ENCODE measurements at places on chromosomes 2 and 18.
A peak's percentile ranks its signal among the peaks of the same experiment; 100 is the strongest.

DNA sequence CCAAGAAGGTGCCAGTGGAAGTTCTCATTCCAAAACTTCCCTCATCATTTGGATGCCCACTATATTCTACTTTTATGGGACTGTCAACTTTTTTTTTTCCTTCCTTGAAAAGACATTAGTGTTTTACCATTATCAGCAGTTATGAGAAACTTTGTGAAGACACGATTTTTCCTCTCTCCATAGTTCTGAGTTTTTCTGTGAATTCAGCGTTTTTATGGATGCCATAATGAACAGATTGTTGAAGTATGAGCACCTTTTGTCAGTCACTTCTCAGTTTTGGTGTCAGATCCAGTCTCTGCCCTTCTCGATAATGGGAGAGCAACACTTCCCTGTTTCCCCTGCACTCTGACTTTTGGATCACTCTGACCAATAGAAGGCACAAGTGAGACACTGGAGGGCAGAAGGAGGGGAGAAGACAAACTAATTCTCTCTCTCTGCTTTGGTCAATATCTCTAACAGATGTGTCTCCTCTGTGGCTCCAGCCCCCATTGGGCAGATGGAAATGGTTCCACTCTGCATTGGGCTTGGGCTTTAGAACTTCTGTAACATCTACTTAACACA, 53.5 kb upstream of the FN1 start:
- no peak for DNase-seq

DNA sequence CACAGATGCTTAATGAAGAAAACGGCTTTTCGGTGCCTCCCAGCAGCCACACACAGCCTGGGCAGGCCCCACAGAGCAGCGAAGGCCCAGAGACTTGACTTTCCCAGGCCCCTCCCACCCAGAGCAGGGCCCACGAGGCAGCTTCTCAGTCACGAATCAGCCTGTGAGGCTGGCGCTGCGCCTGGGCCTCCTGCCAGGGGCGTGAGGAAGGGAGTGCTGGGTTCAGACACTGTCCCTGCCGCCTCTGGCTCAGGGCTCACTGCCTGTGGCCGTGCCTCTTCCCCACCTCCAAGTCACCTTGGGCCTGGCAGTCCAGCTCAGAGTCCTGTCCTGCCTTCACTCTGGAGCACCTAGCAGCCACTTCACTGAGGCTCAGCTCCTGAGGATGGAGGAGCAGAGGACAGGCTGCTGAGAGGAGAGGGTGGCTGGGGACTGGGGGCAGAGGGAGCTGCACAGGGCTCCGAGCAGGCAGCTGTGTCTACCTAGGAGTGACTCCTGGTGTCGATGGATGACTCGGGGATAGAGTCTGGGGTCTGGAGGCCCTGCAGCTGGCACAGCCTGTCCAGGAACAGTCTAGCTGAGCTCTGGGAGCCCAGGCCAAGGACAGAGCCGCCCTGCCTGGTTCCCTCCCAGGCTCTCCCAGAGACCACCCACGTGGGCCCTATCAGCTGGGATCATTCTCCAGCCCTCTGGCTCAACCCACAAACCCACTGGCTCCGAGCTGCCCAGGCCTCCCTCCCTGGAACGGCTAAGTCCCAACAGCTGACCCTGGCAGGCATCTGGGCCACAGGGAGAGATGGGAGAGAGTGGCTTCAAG, 36.4 kb upstream of the FOSL2 start:
- no peak for DNase-seq

DNA sequence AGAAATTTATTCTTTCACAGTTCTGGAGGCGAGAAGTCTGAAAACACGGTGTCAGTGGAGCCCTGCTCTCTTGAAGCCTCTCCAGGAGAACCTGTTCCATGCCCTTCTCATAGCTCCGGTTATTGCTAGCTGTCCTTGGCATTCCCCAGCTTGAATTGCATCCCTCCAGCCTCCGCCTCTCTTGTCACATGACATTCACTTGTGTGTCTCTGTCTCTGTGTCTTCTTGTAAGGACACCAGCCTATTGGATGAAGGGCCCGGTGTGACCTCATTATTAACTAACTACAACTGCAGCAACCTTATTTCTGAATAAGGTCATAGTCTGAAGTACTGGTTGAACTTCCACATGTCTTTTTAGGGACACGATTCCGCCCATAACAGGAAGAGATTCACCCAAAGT, 4.5 kb upstream of the PRSS56 start:
- no peak for DNase-seq

GRCh38 chr2:3465844-3466481, 53.4 kb downstream of the ADI1 start:
- DNase-seq: peak; percentile 84

- DNase-seq: no peak
Observed at GRCh38 chr2:222952204-222952603, 91.4 kb downstream of the ACSL3 start.

DNA sequence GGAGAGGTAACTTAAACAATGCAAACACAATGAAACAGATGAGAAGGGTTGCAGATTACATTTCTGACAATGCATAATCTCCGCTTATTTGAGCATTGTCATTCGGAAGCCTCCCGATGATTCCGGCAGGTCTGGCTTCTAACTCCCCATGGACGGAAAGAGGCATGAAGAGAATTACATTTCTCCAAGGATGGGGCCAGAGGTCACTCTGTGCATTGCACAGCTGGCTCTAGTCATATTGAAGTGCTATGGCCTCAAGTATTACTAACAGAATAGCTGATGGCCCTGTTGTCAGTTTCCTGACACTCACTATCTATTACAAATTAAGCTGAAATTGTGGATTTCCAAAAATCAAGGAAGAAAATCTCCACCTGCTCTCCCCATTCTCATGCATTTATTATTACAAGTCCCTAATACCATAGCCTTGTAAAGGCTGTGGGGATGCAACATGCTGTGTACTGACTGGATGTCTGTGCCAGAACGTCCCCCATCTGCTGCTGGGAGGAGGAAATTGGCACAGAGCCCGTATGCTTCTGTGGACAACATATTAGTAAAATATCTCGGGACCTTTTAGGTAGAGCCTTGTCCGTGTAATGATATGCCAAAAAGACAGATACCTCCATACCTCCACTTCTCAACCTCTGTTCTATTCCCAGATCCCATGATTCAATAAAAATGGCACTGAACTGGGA, 168.1 kb downstream of the SETBP1 start:
- DNase-seq: no peak

- DNase-seq: no peak
Observed at GRCh38 chr2:63821396-63821795, 20.3 kb upstream of the UGP2 start.

DNA sequence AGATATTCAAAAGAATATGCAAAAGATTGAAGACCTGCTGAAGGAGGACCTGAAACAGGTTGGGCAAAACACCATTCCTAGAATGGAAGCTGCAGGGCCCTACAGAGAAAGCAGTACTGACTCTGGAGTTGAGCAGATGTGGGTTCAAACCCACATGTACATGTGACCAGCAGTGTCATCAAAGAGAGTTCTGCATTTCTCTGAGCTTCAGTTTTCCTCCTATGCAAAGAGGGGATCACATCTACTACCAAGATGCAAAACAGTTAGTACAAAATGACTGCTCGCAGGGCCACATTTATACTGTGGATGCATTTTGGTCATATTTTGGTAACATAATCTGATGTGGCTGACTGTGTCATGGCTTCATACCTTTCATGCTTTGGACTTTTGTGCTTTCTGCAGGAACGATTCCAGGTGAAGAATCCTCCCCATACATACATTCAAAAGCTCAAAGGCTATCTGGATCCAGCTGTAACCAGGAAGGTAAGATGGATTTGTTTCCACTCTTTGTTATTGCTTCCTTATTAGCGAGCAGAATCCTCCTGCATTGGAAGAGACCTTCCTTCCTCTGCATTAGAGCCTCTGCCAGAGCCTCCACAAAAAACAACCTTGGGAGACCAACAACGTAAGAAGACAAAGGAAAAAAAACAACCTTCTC, 174.8 kb downstream of the PRPF40A start:
- no peak for DNase-seq

DNA sequence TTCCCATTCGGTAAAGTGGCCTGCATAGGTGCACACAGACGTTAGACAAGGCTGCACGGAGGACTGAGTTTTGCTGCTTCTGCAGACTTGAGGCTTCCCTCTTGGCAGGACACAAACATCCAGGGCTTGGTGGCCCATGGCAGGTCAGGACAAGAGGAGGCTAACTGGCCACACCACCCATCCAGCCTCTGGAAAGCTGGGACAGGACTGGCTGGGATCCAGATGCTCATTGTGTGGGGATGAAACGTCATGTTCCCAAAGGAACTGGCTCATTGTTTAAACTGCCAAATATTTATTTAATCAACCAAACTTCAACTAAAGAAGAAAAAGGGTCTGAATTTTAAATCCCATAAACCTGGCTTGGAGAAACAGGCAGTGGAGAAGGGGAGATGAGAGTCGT, 239.1 kb upstream of the EPAS1 start:
- DNase-seq: no peak

DNA sequence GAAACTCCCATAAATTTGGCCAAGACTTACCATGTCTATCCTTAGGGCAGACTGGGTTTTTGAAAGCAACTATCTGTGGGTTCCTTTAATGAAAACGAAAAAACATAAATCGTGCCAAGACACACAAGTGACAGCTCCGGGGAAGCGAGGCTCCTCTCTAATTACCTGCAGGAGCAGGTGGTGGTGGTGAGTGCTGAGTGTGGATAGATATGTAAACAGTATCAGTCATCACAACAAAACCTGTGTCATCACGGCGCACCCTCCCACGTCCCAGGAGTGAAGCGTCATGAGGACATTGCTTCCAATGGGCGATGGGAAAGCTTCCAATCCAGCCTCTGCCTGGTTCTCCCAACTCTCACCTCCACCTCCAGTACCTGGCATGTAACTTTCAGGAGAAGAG, 31.3 kb downstream of the ACKR3 start:
- DNase-seq: no peak

GRCh38 chr2:1940679-1941078, 196.4 kb upstream of the PXDN start:
- no peak for DNase-seq

DNA sequence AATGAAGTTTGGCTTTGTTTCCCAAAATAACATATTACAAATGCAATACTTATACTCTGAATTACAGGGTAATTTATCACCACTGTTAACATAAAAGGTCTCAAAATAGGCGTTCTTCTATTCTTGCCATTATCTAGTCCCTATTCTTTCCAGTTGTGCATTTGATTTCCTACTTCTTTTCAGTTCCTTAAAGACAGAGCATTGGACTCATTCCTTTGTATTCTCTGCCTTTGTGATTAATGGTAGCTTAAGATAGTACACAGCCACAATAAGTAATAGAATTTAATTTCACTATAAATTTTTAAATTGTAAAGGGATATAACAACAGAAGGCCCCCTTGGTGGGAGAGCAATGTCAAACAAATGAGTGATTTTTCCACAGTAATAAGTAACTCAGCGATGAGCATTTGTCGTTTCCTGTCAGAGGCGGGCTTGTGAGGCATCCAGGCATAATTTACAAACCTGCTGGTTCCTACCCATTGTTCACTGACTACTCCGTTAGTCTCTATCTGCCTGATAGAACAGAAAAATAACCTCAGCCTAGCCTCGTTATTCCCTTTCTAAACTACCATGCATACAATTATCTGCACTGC, 456.6 kb upstream of the REG3G start:
- no peak for DNase-seq

DNA sequence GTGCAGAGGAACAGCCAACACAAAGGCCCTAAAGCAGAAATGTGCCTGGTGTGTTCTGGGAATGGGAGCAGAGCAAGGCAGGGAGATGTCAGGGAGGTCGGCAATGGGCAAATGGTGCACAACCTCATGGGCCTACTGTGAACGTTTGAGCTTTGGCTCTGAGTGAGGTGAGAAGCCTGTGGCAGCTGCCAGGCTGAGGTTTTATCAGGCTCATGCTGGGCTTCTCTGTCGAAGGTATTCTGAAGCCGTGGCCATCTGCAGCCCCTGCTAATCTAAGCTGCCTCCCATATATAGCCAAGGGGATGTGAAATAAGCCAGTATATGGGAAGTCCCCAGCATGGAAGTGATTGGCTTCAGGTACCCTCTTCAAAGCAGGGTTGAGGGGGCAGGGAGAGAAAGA, 193.3 kb downstream of the SLC4A3 start:
- no peak for DNase-seq

- DNase-seq: no peak
Observed at GRCh38 chr2:132584976-132585817, 84.8 kb downstream of the LYPD1 start.

DNA sequence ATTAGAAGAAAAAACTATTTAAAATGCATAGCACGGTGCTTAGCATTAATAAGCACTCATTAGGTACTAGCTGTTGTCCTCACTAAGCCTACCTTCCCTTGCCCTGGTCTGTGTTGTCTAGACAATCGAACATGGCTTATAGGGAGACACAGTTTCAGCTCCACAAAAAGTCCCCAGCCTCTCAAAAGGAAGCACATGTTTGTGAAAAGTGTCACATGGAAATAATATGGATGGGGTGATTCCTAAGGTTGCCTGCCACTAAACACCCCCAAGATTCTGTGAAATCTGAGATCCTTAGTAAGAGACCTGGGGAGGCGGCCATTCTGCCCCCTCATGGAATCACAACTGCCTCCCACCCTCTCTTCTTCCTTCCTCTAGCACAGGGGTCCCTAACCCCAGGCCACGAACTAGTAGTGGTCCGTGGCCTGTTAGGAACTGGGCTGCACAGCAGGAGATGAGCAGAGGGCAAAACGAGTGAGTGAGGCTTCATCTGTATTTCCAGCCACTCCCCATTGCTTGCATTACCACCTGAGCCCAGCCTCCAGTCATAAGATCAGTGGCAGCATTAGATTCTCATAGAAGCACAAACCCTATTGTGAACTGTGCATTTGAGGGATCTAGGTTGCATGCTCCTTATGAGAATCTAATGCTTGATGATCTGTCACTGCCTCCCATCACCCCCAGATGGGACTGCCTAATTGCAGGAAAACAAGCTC, 59.6 kb upstream of the NDUFV2 start:
- DNase-seq: no peak

GRCh38 chr2:69099541-69099940, 86.6 kb downstream of the ANTXR1 start:
- no peak for DNase-seq

DNA sequence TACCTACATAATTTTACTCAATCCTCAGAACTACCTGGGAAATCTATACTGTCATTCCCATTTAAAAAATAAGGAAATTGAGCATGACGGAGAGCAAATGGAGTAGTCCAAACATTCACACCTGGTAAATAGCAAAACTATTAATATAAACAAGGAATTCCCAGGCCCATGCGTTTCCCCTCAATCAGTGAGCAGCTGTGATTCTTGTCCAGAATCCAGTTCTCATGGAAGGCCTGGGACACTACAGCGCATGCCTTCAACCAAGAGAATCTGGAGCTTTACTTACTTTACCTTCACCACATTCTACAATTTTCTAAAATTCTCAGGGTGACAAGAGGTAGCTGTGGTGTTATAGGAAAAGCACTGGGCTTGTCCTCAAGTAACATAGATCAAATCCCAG, 259.0 kb downstream of the LRATD1 start:
- no peak for DNase-seq

GRCh38 chr18:50006470-50007046, 188.4 kb downstream of the MYO5B start:
- no peak for DNase-seq

GRCh38 chr2:76556018-76556417, 845.3 kb upstream of the GCFC2 start:
- DNase-seq: no peak

Data from HS-5 (cell line).